ENCODE measurements at places on chromosomes 5 and 9. TPM values are rescaled to one million over a fixed set of nuclear protein-coding genes. Genes with fewer than 3 reads are reported as not detected.

ZNF366 gene
- 4.4 TPM for total RNA-seq

PCDHGA8 gene
- 5.7 TPM for total RNA-seq

ENTPD8 gene
- not detected for total RNA-seq

DNA sequence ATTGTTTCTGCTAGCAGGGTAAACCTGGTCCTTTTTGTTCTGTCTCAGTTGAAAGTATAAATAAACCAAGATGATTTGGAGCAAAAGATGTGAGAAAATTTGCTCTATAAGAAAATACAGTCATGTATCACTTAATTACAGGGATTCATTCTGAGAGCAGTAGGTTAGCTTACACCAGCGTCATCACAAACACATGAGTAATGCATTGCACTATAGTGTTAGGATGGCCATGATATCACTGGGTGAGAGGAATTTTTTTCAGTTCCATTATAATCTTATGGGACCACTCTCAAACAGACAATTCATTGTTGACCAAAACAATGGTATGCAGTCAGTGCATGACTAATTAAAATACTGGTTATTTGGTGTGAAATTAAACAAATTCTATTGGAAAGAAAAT lies 430.9 kb downstream of the CHSY3 start:
- no peak for DNase-seq
- no peak overlapping the region for H3K4me3 ChIP-seq
- no peaks in the 10 kb centered on the region for H3K27me3 ChIP-seq
- H3K27ac ChIP-seq: no peak overlapping the region
- H3K36me3 ChIP-seq: no peaks in the 10 kb centered on the region

GRCh38 chr9:108049671-108050494 lies 560.3 kb upstream of the KLF4 start:
- no peak overlapping the region for H3K27ac ChIP-seq
- H3K4me3 ChIP-seq: no peak overlapping the region
- no peaks in the 10 kb centered on the region for H3K4me1 ChIP-seq

GRCh38 chr5:150122536-150123481 lies 32.8 kb downstream of the PDGFRB start:
- peaks cover 71% of the 10 kb centered on the region for H3K36me3 ChIP-seq
- no peak overlapping the region for H3K27ac ChIP-seq
- DNase-seq: no peak
- no peaks in the 10 kb centered on the region for H3K4me1 ChIP-seq
- no peak overlapping the region for H3K4me3 ChIP-seq

DNA sequence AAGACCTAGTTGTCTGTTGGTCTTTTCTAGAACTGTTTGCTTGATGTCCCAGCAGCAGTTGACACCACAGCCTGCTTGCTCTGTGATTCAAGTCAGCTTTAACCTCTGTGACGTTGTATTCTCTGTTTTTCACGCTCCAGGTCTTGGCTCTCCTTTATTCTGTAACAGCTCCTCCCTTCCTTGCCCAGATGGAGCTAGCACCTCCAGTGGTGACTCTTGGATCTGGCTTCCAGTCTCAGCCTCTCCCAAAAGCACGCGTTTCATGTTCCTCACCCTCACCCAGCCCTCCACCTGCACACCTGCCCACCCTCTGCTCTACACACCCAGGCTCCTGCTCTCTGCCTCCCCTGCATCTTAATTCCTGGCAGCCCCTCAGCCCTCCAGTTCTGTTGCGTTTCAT lies 50.6 kb downstream of the DMRT1 start:
- H3K36me3 ChIP-seq: no peaks in the 10 kb centered on the region
- no peak for DNase-seq
- H3K27ac ChIP-seq: no peak overlapping the region

FOXD4L5 gene
- not detected for total RNA-seq

GRCh38 chr5:108703313-108703712 lies 44.4 kb upstream of the FER start:
- no peak overlapping the region for H3K4me3 ChIP-seq
- no peaks in the 10 kb centered on the region for H3K36me3 ChIP-seq
- no peaks in the 10 kb centered on the region for H3K4me1 ChIP-seq
- DNase-seq: no peak
- no peak overlapping the region for H3K27ac ChIP-seq

DNA sequence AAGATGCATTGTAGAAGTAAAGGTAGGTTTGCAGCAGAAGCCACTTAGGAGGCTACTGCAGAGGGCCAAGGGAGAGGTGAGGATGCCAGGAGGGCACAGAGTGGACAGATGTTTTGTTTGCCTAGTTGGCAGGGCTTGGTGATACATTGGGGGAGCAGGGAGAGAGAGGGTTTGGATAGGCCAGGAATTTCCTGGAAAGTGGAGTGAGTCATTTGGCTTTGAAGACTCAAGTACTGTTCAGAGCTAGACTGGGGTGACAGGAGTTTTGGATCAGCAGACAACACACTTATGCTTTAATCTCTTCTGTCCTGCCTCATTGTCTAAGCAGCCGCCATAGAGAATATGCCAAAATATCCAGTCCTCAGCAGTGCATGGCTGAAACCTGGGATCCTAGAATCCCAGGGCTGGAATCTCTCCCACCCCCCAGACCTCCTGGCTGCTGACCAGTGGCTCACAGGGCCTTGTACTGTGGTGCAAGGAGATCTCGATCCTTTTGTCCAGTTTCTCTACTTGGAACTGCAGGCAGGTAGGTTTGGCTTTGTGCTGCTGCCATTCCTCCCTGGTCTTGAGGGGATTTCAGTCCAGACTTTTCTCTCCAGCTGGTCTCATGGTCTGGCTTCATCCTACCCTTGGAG lies 11.0 kb downstream of the TMEM268 start:
- no peaks in the 10 kb centered on the region for H3K4me1 ChIP-seq
- DNase-seq: no peak
- no peak overlapping the region for H3K27ac ChIP-seq
- no peaks in the 10 kb centered on the region for H3K36me3 ChIP-seq

SPINK4 gene
- total RNA-seq: not detected

GRCh38 chr5:104344809-104345208 lies 782.2 kb upstream of the NUDT12 start:
- DNase-seq: no peak
- no peaks in the 10 kb centered on the region for H3K27me3 ChIP-seq
- no peak overlapping the region for H3K4me3 ChIP-seq
- no peak overlapping the region for H3K27ac ChIP-seq
- H3K4me1 ChIP-seq: no peaks in the 10 kb centered on the region

GRCh38 chr5:58327289-58327688 lies 132.6 kb downstream of the PLK2 start:
- no peaks in the 10 kb centered on the region for H3K36me3 ChIP-seq
- H3K27me3 ChIP-seq: no peaks in the 10 kb centered on the region
- no peaks in the 10 kb centered on the region for H3K4me1 ChIP-seq
- no peak for DNase-seq
- H3K27ac ChIP-seq: no peak overlapping the region
- no peak overlapping the region for H3K4me3 ChIP-seq

SLC36A2 gene
- not detected for total RNA-seq

DNA sequence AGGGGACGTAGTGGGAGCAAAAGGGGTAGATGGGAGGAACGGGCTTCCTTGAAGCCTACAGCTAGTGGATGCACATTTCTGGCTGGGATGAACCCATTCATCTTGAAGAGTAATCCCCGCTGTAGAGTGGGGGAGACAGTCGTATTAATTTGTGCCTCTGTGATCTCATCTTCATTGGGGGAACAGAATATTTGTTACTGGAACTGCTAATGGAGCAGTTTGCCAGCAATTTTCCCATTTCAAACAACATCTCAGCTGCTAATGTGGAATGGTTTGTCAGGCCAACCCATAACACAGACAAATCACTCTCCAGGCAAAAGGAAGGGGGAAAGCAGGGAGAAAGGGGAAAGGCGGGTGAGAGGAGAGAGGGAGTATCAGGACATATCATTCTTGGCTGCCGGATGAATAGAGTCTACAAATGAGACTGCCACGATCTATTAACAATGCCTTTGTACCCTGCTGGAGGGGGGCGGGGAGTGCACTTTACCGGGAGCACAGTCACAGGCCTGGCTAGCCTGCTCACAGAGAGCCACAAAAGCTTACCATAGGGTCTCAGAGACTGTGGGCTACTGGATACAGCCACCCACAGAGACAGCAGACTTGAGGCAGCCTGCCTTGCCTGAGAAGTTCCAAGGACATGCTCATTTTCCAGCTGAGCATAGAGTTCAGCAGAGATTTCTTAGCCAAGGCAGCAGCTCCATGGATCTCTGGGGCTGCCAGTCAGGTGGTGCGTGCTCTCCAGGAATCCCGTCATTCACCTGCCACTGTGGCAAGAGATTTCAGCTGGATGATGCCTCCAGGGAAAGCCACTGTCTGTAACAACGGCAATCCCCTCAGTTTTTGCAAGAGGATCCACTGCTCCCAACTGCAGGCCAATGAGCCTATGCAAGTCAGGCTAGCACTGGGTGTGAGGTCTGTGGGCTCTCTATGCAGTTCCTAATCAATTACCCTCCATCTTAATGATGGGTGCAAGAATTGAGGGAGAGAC lies 217.7 kb upstream of the PANK3 start:
- H3K4me3 ChIP-seq: no peak overlapping the region
- no peak for DNase-seq
- no peak overlapping the region for H3K27ac ChIP-seq
- no peaks in the 10 kb centered on the region for H3K36me3 ChIP-seq

GRCh38 chr5:178170455-178170854 lies 16.7 kb downstream of the GMCL2 start:
- H3K27me3 ChIP-seq: no peaks in the 10 kb centered on the region
- DNase-seq: no peak
- H3K4me1 ChIP-seq: no peaks in the 10 kb centered on the region
- H3K36me3 ChIP-seq: no peaks in the 10 kb centered on the region
- no peak overlapping the region for H3K27ac ChIP-seq
- no peak overlapping the region for H3K4me3 ChIP-seq

SAPCD2 gene
- 0.12 TPM for total RNA-seq

DNA sequence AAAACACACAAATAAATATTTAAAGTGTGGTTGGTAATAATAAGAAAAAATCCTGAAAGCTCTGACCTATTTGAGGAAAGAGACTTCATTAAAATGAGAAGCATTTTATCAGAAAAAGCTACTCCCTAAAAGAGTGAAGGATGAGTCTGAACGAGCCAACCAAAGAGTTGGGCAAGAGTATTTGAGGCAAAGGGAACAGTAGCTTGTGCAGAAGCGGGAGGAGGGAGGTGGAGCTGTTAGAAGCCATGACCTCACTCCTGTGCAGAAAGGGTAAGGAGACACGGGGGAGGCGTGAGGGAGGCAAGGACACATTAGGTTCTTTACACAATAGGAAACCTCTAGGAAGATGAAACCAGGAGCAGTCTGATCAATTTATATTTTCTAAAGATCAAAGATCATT lies 29.4 kb downstream of the SH3RF2 start:
- H3K27ac ChIP-seq: no peak overlapping the region
- H3K4me3 ChIP-seq: no peak overlapping the region
- H3K4me1 ChIP-seq: no peaks in the 10 kb centered on the region
- H3K27me3 ChIP-seq: no peaks in the 10 kb centered on the region

DNA sequence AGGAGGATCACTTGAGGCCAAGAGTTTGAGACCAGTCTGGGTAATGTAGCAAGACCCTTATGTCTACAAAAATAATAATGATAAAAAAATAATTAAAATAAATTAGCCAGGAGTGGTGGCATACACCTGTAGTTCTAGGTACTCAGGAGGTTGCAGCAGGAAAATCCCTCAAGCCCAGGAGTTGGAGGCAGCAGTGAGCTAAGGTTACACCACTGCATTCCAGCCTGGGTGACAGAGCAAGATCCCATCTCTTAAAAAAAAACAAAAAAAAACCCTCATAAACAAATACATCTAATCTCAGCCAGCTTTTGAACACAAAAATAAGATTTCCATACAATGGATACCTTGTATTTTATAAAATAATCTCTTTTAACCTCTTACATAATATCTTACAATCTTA lies 363.3 kb upstream of the KLF4 start:
- H3K27me3 ChIP-seq: no peaks in the 10 kb centered on the region
- no peaks in the 10 kb centered on the region for H3K36me3 ChIP-seq
- no peak overlapping the region for H3K27ac ChIP-seq
- DNase-seq: no peak
- no peaks in the 10 kb centered on the region for H3K4me1 ChIP-seq

- peak overlapping the region; percentile 49 for H3K4me3 ChIP-seq
- DNase-seq: peak; percentile 62
- H3K36me3 ChIP-seq: no peaks in the 10 kb centered on the region
- peak overlapping the region; percentile 89 for H3K27ac ChIP-seq
These were observed 1.2 kb downstream of the CDC14B start for GRCh38 chr9:96618209-96619123.

DNA sequence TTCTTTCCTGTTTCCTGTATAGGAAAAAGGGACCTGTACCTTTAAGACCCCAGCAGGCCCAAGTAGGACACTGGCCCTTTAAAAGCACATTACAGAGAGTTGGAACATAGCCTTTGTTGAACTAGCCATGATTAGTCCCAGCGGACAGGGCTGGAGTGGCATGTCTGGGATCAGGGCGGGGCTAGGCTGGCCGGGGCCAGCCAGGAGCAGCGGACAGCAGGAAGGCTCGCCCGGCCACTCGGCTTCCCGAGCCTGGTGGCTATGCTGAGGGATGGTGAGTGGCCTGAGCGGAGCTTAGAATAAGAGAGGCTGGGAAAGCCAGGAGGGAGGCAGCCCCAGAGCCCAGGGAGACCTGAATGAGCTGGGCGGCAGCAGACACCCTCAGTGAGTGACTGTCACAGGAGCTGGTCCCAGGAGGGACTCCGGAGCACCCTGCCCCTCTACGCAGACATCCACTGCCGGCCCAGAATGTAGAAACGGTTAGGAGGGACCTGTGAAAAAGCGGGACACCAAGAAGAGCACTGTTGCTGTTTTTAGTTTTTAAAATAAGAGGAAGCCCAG lies 92.1 kb downstream of the DAB2IP start:
- peaks cover 98% of the 10 kb centered on the region for H3K4me1 ChIP-seq
- no peaks in the 10 kb centered on the region for H3K27me3 ChIP-seq
- peak; percentile 89 for DNase-seq
- no peaks in the 10 kb centered on the region for H3K36me3 ChIP-seq
- peak overlapping the region; percentile 53 for H3K4me3 ChIP-seq

DNA sequence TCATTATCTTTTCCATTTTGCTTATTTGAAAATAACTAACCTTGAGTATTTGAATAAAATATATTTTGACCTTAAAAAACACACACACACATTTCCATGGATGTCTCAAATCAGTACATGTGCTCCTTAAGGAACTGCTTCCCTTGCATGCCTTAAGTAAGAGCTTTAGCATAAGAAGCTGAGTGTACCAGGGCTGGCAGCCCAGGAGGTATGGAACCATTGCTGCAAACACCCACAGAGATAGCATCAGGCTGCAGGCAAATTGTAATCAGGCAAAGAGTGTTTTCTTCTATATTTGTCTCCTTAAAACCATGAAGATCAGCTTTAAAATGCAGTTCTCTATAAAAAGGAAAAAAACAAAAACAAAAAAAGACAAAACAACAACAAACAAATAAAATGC lies 160.6 kb downstream of the PLK2 start:
- DNase-seq: no peak
- no peak overlapping the region for H3K4me3 ChIP-seq
- H3K27ac ChIP-seq: no peak overlapping the region
- no peaks in the 10 kb centered on the region for H3K4me1 ChIP-seq
- H3K36me3 ChIP-seq: no peaks in the 10 kb centered on the region

- H3K27ac ChIP-seq: no peak overlapping the region
- no peaks in the 10 kb centered on the region for H3K36me3 ChIP-seq
- no peaks in the 10 kb centered on the region for H3K4me1 ChIP-seq
- DNase-seq: no peak
- H3K4me3 ChIP-seq: no peak overlapping the region
- H3K27me3 ChIP-seq: no peaks in the 10 kb centered on the region
These were observed 14.0 kb downstream of the SLC6A3 start for GRCh38 chr5:1431021-1431811.

GRCh38 chr5:123441408-123441807 lies 18.2 kb upstream of the CEP120 start:
- no peak overlapping the region for H3K4me3 ChIP-seq
- no peaks in the 10 kb centered on the region for H3K36me3 ChIP-seq
- H3K27ac ChIP-seq: no peak overlapping the region
- H3K27me3 ChIP-seq: no peaks in the 10 kb centered on the region
